ENCODE measurements at places on chromosomes 13 and 19.

DNA sequence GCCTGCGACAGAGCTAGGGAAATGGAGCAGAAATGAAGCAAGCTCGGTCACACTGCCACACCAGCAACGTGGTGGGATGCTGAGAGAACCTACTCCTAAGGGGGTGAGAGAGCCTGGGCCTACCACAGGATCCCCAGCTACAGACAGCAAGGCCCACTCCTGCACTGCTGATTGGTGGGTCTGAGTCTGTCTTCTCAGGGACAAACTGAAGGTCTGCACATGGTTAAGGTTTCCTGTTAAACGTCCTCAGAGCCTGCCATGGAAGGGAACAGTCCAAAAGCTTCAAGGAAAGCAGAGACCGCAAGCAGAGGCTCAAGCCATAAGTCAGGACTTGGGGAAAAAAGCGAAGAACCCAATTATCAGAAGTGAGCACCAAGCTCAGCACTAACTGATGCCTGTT lies 53.5 kb upstream of the MED4 start:
- DNase-seq: no peak

- no peak for DNase-seq
These were observed 22.5 kb upstream of the POU2F2 start for GRCh38 chr19:42154471-42155323.

DNA sequence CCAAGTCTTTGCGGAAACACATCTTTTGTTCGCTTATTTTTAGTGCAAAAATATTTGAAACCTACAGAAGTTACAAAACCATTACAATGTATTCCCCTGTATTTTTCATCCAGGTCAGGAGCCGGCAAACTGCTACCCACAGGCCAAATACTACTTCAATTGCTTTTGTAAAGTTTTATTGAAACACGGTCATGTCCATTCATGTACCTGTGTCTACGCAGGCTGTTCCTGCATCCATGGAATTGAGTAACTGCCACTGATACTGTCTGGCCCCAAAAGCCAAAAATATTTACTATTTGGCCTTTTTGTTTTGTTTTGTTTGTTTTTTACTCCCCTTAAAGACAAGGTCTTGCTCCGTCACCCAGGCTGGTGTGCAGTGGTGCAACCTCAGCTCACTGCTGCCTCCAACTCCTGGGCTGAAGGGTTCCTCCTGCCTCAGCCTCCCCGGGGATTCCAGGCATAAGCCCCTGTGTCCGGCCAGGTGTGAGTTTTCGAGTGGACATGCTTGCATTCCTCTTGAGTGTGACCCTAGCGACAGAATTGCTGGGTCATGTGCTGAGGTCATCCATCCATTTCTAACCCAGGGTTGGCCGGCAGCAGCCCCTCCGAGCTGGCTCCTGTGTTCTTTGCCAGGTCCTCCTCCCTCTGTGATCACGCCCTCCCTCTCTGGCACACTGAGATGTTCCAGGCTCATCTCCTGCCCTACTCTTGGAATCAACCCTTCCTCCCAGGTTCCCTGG lies 10.9 kb upstream of the S1PR4 start:
- no peak for DNase-seq

- peak; percentile 85 for DNase-seq
These were observed 68.4 kb upstream of the ARHGEF7 start for GRCh38 chr13:111046590-111047141.

DNA sequence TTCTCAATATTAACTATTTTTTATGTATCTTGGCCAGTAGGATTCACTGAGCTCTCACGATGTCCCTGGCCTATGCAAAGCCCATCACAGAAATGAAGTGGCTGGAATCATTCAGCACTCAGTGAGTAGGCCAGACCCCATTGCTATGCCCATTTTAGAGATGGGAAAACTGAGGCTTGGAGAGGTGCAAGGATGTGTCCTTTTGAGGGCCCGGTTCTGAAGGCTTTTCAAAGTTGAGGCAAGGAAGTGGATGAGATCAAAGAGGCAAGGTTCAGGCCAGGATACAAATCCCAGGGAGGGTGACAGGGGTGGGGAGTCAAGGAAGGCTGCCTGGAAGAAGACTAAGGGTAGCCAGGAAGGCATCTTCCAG lies 18.7 kb upstream of the ERCC1 start:
- no peak for DNase-seq

GRCh38 chr19:7691497-7691896 lies 10.4 kb downstream of the FCER2 start:
- DNase-seq: no peak

GRCh38 chr13:59839186-59839585 lies 324.5 kb downstream of the DIAPH3 start:
- no peak for DNase-seq

- DNase-seq: no peak
These were observed 116.5 kb downstream of the GPC6 start for GRCh38 chr13:93343097-93343496.

DNA sequence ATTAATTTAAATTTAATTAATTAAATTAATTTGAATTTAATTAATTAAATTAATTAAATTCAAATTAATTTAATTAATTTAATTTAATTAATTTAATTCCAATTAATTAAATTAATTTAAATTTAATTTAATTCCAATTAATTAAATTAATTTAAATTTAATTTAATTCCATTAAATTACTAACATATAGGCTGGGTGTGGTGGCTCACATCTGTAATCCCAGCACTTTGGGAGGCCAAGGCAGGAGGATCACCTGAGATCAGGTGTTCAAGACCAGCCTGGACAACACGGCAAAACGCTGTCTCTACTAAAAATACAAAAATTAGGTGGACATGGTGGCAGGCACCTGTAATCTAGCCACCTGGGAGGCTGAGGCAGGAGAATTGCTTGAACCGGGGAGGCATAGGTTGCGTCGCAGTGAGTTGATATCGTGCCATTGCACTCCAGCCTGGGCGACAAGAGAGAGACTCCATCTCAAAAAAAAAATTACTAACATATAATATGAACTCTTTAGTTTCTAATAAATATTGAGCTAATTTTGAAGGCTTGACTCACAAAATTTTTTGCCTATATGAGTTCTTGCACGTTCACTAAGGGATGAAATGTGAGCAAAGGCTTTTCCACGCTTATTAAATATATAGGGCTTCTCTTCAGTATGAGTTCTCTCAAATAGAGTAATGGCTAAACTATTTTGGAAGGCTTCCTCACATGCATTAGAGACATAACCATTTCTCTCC lies 9.0 kb upstream of the USP29 start:
- DNase-seq: no peak
